ENCODE measurements at places on chromosomes 6 and 20. TPM values are rescaled to one million over a fixed set of nuclear protein-coding genes. Genes with fewer than 3 reads are reported as not detected.
A peak's percentile ranks its signal among the peaks of the same experiment; 100 is the strongest.

- no peak for DNase-seq
- H3K4me1 ChIP-seq = no peaks in the 10 kb centered on the region
- H3K27me3 ChIP-seq = peaks cover 45% of the 10 kb centered on the region
- no peaks in the 10 kb centered on the region for H3K36me3 ChIP-seq
Observed at GRCh38 chr20:60870040-60870439, 382.0 kb upstream of the CDH4 start.

- H3K4me1 ChIP-seq = peaks cover 16% of the 10 kb centered on the region
- no peaks in the 10 kb centered on the region for H3K36me3 ChIP-seq
- no peaks in the 10 kb centered on the region for H3K27me3 ChIP-seq
- no peak for DNase-seq
- no peak overlapping the region for H3K27ac ChIP-seq
Observed at GRCh38 chr6:4404415-4404814, 269.0 kb upstream of the ECI2 start.

GRCh38 chr6:130679684-130680083 is 147.5 kb upstream of the SMLR1 start:
- peaks cover 23% of the 10 kb centered on the region for H3K4me1 ChIP-seq
- DNase-seq = no peak
- H3K27ac ChIP-seq = no peak overlapping the region
- no peak overlapping the region for H3K4me3 ChIP-seq
- H3K36me3 ChIP-seq = no peaks in the 10 kb centered on the region
- no peaks in the 10 kb centered on the region for H3K27me3 ChIP-seq

DNA sequence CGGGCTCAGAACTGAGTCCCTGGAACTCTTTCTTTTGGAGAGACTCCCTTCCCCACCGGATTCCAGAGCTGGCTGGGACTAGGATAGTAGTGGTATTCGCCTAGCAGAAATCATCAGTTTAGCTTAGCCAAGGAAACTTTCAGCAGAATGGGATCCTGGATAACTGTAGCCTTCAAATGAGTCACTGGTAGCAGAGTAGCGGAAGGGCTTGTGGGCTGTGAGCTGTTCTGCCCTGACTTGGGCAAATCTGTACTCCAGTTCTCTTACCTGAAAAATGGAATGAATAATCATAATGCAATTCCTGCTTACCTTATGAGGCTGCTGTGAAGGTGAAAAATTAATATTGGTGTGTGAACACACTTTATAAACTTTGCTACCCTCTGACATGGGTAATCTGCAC is 244.3 kb upstream of the CHD6 start:
- no peak overlapping the region for H3K27ac ChIP-seq
- H3K4me1 ChIP-seq = peaks cover 5% of the 10 kb centered on the region
- no peaks in the 10 kb centered on the region for H3K36me3 ChIP-seq
- H3K27me3 ChIP-seq = no peaks in the 10 kb centered on the region

DNA sequence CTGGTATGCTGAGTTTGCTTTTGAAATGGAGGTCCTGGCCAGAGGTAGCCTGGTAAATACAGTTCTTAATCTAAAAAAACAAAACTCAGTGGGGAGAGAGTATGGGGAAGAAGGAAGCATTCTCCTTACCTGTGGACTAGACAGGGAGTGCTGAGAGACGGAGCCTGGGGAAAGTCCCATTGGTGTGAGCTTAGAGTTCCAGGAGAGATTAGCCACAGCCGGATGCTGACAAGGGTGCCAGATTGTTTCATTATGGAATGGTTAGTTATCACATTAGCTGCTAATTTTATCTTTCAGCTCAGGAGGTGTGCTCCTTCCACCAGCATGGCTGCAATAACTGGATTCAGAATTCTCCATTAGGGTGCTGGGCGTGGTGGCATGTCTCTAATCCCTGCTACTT is 75.9 kb downstream of the RREB1 start:
- no peak for DNase-seq
- H3K4me3 ChIP-seq = no peak overlapping the region
- no peak overlapping the region for H3K27ac ChIP-seq
- H3K27me3 ChIP-seq = no peaks in the 10 kb centered on the region

- no peaks in the 10 kb centered on the region for H3K36me3 ChIP-seq
- no peak overlapping the region for H3K27ac ChIP-seq
- H3K4me1 ChIP-seq = no peaks in the 10 kb centered on the region
Observed at GRCh38 chr20:9144643-9145042, 75.8 kb downstream of the PLCB4 start.

DNA sequence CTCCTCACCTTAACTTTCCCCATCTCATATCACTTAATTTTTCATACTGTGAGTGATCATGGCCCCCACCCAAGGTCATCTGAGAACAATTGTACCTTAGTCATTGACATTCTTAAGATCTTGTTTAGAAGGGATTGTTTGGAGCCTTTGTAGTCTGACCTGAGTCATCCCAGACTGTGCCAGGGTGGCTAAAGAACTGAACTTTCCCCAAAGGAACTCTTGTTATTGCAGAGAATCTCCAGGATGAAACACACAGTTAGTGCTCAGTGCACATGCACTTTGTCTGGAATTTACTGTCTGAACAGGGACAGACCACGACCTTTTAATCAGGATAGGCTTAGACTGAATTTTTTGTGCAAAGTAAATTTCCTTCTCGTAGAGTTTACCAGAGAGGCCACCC is 112.6 kb upstream of the CCN2 start:
- H3K36me3 ChIP-seq = no peaks in the 10 kb centered on the region
- peaks cover 10% of the 10 kb centered on the region for H3K4me1 ChIP-seq
- no peaks in the 10 kb centered on the region for H3K27me3 ChIP-seq
- H3K27ac ChIP-seq = no peak overlapping the region
- DNase-seq = peak; percentile 10

- H3K4me3 ChIP-seq = no peak overlapping the region
- no peak for DNase-seq
- no peaks in the 10 kb centered on the region for H3K36me3 ChIP-seq
- H3K27ac ChIP-seq = no peak overlapping the region
- H3K27me3 ChIP-seq = no peaks in the 10 kb centered on the region
- peaks cover 2% of the 10 kb centered on the region for H3K4me1 ChIP-seq
Observed at GRCh38 chr6:80357674-80358073, 251.2 kb downstream of the BCKDHB start.

- no peaks in the 10 kb centered on the region for H3K36me3 ChIP-seq
- no peak overlapping the region for H3K4me3 ChIP-seq
- DNase-seq = no peak
- no peaks in the 10 kb centered on the region for H3K4me1 ChIP-seq
- no peaks in the 10 kb centered on the region for H3K27me3 ChIP-seq
Observed at GRCh38 chr20:16947479-16947878, 199.3 kb downstream of the OTOR start.

DNA sequence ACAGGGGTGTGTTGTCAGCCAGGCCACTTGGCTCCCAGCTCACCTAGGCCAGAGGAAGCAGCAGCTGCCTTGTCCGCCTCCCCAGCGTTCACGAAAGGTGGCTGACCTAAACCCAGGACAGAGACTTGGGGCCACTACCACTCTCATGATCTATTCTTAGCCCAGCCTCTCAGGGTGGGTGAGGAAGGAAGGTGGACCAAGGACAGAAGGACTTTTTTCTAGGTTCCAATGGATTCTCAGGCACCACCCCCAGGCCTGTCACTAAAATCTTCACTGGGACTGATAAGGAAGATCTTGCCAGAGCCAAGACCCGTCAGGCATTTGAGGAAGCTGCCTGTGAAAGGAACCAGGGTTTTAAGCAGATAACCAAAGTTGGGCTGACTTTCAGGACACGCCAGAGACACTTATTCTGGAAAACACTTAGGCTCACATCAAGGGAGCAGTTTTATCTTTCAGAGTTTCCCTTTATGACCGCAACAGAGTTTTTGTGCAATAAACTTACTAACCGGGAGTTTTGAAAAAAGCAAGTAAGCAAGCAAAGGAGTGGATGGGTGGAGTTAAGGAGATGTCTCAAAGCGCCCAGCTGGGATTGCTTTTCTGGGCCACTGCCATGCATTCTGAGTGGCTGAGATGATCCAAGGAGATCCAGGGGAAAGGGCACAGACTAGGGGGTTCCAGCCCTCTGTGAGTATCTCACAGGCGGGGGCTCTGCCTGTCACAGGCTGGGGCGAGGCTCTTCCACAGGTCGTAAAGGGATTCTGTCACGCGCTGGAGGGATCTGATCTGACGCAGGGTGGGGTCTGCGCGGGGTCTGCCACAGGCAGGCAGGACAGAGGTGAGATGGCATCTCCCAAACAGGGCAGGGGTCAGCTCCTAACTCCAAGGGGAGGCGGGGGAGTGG is 989 bp downstream of the FITM2 start:
- DNase-seq = no peak
- no peak overlapping the region for H3K27ac ChIP-seq
- H3K27me3 ChIP-seq = 0 out of 2 replicates have a peak, but pooled peaks cover 5% of the 10 kb centered on the region
- H3K4me3 ChIP-seq = peak overlapping the region; percentile 77

Gene SLC35B2
- 28.5 TPM for total RNA-seq

DNA sequence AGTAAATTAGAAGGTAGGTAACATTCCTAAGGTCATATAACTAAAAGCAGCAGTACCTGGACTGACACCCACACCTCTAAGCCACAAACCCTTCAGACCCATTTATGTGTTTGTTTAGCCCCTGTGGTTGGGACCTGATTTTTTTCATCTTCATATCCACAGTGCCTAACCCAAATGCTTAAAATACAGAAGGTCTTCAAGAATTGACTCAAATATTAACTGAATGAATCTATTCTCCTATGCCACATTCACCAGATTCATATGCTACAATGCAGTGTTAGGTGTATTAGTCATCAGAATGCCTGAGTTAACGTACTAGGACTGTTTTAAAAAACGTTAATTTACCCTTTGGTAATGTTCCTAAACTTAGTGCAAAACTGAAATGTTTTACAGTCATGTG is 124.8 kb downstream of the AHI1 start:
- no peak overlapping the region for H3K4me3 ChIP-seq
- no peak overlapping the region for H3K27ac ChIP-seq
- no peaks in the 10 kb centered on the region for H3K4me1 ChIP-seq
- no peaks in the 10 kb centered on the region for H3K36me3 ChIP-seq

DNA sequence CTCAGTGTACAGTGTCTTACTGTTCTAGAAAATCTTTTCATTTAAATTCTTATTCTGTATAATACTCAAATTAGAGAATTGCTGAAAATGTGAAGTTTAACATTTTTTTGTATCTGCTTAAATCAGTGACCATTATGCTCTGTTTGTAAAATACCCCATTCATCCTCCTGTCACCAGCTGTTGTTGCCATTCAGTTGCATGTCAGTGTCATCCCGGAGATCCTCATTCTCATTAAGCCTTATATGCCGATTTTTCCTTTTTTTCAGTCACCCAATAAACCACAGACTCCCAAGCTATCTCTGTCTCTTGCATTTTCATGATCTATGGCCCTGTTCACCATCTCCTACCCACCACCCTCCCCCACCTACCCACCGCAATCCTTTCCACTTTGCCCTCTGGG is 20.4 kb downstream of the GTF2H5 start:
- 0 out of 2 replicates have a peak, but pooled peaks cover 2% of the 10 kb centered on the region for H3K36me3 ChIP-seq
- H3K27me3 ChIP-seq = no peaks in the 10 kb centered on the region
- no peak overlapping the region for H3K4me3 ChIP-seq
- H3K27ac ChIP-seq = no peak overlapping the region

Gene PLAGL1
- total RNA-seq = 77.2 TPM

Gene LCA5
- 6.2 TPM for total RNA-seq

DNA sequence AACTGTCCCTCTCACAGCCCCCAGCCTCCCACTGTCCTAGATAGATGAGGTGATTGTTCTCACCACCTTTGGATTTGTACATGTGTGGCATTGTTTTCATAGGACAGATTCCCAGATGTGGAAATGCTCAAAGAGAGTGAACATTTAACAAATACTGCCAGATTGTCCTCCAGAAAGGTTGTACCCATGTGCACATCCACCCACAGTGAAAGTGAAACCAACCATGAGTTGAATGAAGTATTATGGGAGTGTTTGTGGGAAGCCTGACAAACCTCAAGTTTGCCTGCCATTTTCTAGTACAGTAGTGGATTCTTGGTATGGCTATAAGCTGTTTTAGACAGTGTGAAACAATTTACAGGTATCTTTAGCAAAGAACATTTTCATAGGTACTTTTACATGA is 42.7 kb downstream of the ANKRD6 start:
- H3K36me3 ChIP-seq = no peaks in the 10 kb centered on the region
- H3K27me3 ChIP-seq = no peaks in the 10 kb centered on the region
- no peak overlapping the region for H3K27ac ChIP-seq
- H3K4me1 ChIP-seq = no peaks in the 10 kb centered on the region
- no peak overlapping the region for H3K4me3 ChIP-seq
- DNase-seq = no peak

DNA sequence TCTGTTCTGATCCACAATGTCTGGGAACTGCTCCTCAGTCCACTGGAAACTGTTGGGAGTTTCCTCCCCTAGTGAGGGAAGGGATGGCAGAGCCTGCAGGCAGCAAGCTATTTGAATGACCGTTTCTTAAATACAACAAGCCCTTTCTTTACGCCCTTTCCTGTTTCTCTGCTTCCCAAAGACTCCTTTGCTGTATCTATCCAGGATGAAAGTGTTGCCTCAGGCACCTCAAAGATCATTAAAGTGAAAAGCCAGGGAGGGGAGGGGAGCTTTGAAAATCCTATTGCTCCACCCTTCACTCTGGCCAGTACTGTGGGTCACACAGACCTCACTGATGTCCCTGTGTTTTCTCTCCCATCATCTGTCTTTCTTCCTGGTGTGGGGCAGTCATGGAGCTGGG is 213.1 kb downstream of the RNF144B start:
- H3K27me3 ChIP-seq = no peaks in the 10 kb centered on the region
- H3K27ac ChIP-seq = no peak overlapping the region
- H3K4me3 ChIP-seq = no peak overlapping the region
- H3K36me3 ChIP-seq = no peaks in the 10 kb centered on the region
- peaks cover 8% of the 10 kb centered on the region for H3K4me1 ChIP-seq

Gene AVP
- not detected for total RNA-seq

- H3K4me3 ChIP-seq = no peak overlapping the region
- peak; percentile 40 for DNase-seq
- H3K27ac ChIP-seq = peak overlapping the region; percentile 43
- no peaks in the 10 kb centered on the region for H3K27me3 ChIP-seq
- H3K4me1 ChIP-seq = peaks cover 23% of the 10 kb centered on the region
Observed at GRCh38 chr6:16102208-16102607, 26.7 kb upstream of the MYLIP start.

DNA sequence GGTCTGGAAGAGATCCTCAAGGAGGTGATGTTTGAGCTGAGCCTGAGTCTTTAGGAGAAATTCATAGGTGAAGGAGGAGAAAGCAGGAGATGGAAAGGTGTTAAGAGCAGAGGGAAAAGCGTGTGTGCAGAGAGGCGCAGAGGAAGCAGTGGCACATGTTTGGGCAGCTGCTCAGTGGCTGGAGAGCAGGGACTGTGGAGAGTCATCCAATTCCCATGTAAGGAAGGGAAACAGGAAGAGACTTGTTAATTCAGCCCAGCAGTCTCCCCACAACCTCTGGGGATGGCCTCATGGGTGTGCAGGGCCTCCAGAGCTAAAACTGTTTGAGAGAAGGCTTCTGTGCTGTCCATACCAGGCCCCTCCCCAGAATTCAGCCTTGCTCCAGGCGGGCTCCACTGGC is 16.2 kb downstream of the AAR2 start:
- DNase-seq = no peak
- no peak overlapping the region for H3K4me3 ChIP-seq
- H3K4me1 ChIP-seq = no peaks in the 10 kb centered on the region

GRCh38 chr20:17463711-17464110 is 67.5 kb downstream of the BFSP1 start:
- H3K4me3 ChIP-seq = no peak overlapping the region
- no peaks in the 10 kb centered on the region for H3K4me1 ChIP-seq
- H3K36me3 ChIP-seq = no peaks in the 10 kb centered on the region
- no peak overlapping the region for H3K27ac ChIP-seq
- H3K27me3 ChIP-seq = no peaks in the 10 kb centered on the region

GRCh38 chr6:137727216-137727765 is 139.8 kb upstream of the TNFAIP3 start:
- H3K4me1 ChIP-seq = peaks cover 30% of the 10 kb centered on the region
- H3K36me3 ChIP-seq = no peaks in the 10 kb centered on the region
- H3K4me3 ChIP-seq = no peak overlapping the region
- DNase-seq = no peak
- H3K27me3 ChIP-seq = no peaks in the 10 kb centered on the region

Gene SSTR4
- total RNA-seq = not detected
